ENCODE measurements at places on chromosomes 3 and 15.

GRCh38 chr15:40125950-40126349, 17.3 kb upstream of the BMF start:
- no peak for DNase-seq

GRCh38 chr3:175716446-175716845, 857.3 kb downstream of the NAALADL2 start:
- no peak for DNase-seq

GRCh38 chr3:106458952-106459351, 590.1 kb upstream of the CBLB start:
- no peak for DNase-seq

DNA sequence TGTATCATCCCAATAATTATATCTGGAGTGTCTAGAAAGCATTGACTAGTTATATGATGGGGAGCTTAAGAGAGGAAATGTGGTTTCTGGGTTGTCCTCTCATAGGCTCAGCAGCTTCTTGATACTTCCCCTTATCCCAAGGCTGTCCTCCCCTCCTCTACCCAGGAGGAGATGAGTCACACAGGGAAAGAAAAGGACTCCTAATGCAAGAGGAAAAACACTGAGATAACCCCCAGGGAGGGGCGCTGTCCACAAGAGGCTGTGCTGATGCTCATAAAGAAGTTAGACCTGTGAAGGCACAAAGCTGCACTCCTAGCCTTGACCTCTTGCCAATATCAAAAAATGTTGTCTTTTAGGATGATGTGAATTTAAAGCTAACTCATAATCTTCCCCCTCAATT, 28.8 kb upstream of the GYG1 start:
- DNase-seq: no peak

DNA sequence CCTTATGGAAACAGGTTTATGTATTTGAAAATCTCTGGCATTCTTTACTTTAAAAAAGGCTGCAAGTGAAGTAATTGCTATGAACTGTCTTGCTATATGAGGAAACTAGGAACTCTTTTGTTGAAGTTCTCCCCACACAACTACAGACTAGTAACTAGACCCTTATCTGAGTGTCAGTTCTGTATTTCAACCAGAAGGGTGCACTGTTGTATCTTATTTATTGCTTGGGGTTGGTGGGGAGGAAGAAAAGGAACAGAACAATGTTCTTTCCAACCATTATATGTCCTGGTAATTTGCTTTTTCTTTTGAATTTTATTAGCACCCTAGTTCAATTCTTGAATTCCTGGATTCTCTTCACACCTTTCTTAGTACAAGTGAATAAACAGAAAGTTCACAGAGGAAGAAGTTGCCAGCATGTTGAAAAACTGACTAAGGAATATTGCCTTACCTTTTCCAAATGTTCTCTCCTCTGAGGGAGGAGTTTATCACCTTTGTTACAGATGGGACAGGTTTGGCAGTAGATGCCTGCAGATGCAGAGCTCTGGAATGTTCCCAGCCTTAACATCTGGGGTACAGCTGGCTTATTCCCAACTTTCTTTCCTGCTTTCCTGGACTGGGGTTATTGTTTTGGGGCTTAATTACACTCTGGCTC, 162.4 kb upstream of the CFAP20DC start:
- no peak for DNase-seq

- no peak for DNase-seq
Observed at GRCh38 chr15:38558372-38559059, 6.1 kb downstream of the RASGRP1 start.

GRCh38 chr15:90789462-90789861, 72.3 kb downstream of the BLM start:
- no peak for DNase-seq

DNA sequence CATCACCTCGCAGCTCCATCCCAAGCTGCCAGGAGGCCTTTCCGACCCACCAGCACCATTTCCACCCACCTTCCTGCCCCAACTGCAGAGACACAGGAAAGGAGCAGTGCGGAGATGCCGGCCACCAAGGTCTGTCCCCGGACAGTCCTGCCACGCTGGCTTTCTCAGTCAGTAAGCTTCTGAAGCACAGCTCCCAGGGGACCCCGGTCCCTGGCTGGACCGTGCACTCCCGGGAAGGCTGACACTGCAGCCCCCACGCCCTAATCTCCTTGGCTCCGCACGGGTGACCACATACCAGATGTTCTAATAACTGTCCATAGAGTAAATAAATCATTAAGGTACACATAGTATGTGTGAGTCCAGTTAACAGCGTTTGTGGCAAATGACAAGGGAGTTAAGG, 73.5 kb downstream of the VGLL4 start:
- no peak for DNase-seq

GRCh38 chr3:76199382-76199781, 414.0 kb upstream of the ZNF717 start:
- no peak for DNase-seq

Measured in thoracic aorta (tissue), 2 donors.